ENCODE measurements at places on chromosomes 1 and 21. TPM values are rescaled to one million over a fixed set of nuclear protein-coding genes. Genes with fewer than 3 reads are reported as not detected.

Gene MAN1C1
- 0.85 TPM for total RNA-seq

- no peak overlapping the region for H3K4me3 ChIP-seq
- no peak overlapping the region for H3K27ac ChIP-seq
- H3K4me1 ChIP-seq = no peaks in the 10 kb centered on the region
- DNase-seq = no peak
- H3K36me3 ChIP-seq = no peaks in the 10 kb centered on the region
Observed at GRCh38 chr1:68984289-68984688, 487.4 kb upstream of the DEPDC1 start.

Gene TTLL10
- total RNA-seq = not detected

- no peak overlapping the region for H3K4me3 ChIP-seq
- no peaks in the 10 kb centered on the region for H3K36me3 ChIP-seq
- no peak overlapping the region for H3K27ac ChIP-seq
- no peaks in the 10 kb centered on the region for H3K27me3 ChIP-seq
Observed at GRCh38 chr1:213387380-213388015, 336.5 kb downstream of the RPS6KC1 start.

DNA sequence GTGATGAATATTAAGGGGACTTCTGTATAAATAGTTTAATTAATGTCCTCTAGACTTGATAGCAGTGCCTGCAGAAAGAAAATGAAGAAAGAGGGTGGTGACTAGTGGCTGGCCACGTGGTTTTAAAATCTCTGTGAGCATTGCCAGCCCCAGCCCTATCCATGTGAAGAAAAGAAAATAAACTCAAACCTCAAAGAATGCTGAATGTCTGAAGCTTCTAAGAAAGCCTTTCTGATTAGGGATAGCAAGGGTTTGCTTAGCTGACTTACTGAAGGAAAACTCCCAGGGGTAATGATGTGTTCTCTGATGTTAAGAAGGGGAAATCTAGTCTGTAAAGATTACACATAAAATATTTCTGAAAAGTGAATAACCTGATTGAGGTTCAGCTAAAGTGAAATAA, 31.8 kb downstream of the ADGRL2 start:
- no peaks in the 10 kb centered on the region for H3K36me3 ChIP-seq
- H3K4me1 ChIP-seq = peaks cover 15% of the 10 kb centered on the region
- H3K27me3 ChIP-seq = no peaks in the 10 kb centered on the region
- no peak for DNase-seq

- no peaks in the 10 kb centered on the region for H3K4me1 ChIP-seq
- no peaks in the 10 kb centered on the region for H3K27me3 ChIP-seq
- H3K27ac ChIP-seq = no peak overlapping the region
- no peak overlapping the region for H3K4me3 ChIP-seq
- H3K36me3 ChIP-seq = no peaks in the 10 kb centered on the region
- no peak for DNase-seq
Observed at GRCh38 chr1:213685992-213686582, 301.7 kb upstream of the PROX1 start.

DNA sequence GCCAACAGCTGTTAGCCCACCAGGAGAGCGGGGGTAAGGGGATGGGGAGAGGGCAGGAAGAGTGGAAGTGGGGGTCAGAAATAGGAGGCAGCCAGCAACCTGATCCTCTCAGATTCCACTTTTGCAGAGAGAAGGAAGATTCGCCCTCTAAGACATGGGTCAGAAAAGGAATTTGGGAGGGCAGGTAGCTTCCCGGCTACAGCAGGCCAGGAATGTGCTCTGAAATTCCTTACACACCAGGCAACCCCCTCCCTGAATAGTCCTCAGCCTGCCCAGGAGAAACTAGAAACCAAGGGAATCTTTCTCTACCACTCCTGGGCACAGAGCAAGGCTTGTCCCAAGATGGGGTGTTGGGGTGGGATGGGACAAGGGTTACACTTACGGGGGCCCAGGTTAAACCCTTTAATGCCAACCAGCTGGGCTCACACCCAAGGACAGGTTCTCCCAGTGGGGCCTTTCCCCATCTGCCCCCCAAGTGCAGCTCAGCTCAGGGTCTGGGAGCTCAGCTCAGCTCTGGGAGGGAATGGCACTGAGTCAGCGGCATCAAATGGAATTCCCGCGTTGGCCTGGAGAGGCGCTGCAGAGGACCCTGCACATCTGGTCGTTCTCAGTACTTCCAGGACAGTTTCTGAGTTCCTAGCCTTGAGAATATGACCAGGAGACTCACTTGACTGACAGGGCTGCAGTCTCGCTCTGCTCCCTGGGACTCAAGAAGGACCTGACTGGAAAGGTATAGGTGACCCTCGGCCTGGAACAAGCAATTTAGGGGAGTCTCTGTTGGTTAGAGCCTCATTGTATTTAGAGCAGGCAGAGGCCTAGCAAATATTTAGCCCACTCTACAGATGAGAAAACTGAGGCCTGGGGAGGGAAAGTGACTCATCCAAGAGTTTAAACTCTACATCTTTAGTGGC, 761 bp downstream of the TNNT2 start:
- no peaks in the 10 kb centered on the region for H3K4me1 ChIP-seq
- H3K27me3 ChIP-seq = peaks cover 11% of the 10 kb centered on the region
- H3K27ac ChIP-seq = no peak overlapping the region
- no peaks in the 10 kb centered on the region for H3K36me3 ChIP-seq
- DNase-seq = peak; percentile 40

GRCh38 chr1:86466986-86467385, 1.7 kb upstream of the CLCA1 start:
- DNase-seq = no peak
- H3K4me1 ChIP-seq = peaks cover 3% of the 10 kb centered on the region
- H3K27me3 ChIP-seq = peaks cover 2% of the 10 kb centered on the region
- no peak overlapping the region for H3K27ac ChIP-seq
- H3K36me3 ChIP-seq = no peaks in the 10 kb centered on the region

Gene BARHL2
- total RNA-seq = not detected

DNA sequence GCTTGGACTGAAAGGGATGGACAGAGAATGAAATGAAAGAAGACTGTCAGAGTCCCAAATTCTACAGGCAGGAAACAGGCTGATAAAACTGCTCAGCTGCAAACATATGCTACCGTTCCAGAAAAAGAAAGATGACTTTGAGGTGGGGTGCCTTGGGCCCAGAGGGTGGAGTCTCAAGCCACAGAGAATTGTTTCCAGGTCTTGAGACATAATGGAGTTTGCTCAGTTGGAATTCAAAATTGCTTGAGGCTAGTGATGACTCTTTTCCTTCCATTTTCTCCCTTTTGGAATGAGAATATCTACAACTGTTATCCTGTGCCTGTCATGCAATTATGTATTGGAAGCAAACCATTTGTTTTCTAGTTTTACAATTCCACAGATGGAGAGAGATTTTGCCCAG, 23.6 kb upstream of the PSEN2 start:
- no peak overlapping the region for H3K4me3 ChIP-seq
- no peaks in the 10 kb centered on the region for H3K27me3 ChIP-seq
- H3K4me1 ChIP-seq = no peaks in the 10 kb centered on the region

- H3K4me1 ChIP-seq = no peaks in the 10 kb centered on the region
- no peaks in the 10 kb centered on the region for H3K27me3 ChIP-seq
- no peak for DNase-seq
- peaks cover 2% of the 10 kb centered on the region for H3K36me3 ChIP-seq
- H3K27ac ChIP-seq = no peak overlapping the region
Observed at GRCh38 chr1:16260814-16261213, 23.8 kb upstream of the CPLANE2 start.

Data from endothelial cell of umbilical vein (primary cell).